ENCODE measurements at places on chromosomes 16 and 17.

DNA sequence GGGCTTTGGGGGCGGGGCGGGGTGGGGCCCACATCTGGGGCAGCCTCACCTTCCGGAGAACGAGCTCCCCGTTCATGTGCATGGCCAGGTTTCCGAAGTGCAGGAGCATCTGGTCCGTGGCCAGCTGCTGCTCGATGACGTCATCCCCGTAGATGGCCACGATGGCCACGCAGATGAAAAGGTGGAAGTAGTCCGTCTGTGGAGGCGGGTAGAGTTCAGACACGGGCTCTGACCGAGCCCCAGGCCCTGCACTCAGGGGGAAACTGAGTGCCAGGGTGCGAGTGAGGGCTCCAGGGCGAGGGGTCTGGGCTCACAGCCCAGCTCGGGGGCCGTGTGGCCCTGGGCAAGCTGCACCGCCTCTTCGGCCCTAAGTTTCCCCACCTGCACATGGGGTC is 93.7 kb downstream of the TBC1D16 start:
- no peaks in the 10 kb centered on the region for H3K27me3 ChIP-seq
- H3K4me1 ChIP-seq, result peaks cover 2% of the 10 kb centered on the region
- no peak overlapping the region for H3K4me3 ChIP-seq
- DNase-seq, result no peak
- H3K27ac ChIP-seq, result no peak overlapping the region

DNA sequence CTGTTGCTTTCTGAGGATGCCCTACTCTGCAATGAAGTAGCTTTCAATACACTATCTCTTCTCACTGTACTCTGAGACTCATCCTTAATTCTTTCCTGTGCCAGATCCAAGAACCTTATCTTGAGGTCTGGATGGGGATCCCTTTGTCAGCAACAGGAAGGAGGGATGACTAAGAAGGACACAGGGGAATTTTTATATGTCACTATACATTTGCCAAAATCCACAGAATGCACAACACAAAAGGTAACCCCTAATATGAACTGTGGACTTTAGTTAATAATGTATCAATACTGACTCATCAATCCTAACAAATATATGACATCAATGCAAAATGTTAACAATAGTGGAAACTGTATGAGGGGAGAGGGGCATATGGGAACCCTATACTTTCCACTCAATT is 4.7 kb upstream of the RBBP6 start:
- no peaks in the 10 kb centered on the region for H3K36me3 ChIP-seq
- no peaks in the 10 kb centered on the region for H3K27me3 ChIP-seq
- H3K4me1 ChIP-seq, result peaks cover 2% of the 10 kb centered on the region
- DNase-seq, result no peak
- H3K27ac ChIP-seq, result no peak overlapping the region

DNA sequence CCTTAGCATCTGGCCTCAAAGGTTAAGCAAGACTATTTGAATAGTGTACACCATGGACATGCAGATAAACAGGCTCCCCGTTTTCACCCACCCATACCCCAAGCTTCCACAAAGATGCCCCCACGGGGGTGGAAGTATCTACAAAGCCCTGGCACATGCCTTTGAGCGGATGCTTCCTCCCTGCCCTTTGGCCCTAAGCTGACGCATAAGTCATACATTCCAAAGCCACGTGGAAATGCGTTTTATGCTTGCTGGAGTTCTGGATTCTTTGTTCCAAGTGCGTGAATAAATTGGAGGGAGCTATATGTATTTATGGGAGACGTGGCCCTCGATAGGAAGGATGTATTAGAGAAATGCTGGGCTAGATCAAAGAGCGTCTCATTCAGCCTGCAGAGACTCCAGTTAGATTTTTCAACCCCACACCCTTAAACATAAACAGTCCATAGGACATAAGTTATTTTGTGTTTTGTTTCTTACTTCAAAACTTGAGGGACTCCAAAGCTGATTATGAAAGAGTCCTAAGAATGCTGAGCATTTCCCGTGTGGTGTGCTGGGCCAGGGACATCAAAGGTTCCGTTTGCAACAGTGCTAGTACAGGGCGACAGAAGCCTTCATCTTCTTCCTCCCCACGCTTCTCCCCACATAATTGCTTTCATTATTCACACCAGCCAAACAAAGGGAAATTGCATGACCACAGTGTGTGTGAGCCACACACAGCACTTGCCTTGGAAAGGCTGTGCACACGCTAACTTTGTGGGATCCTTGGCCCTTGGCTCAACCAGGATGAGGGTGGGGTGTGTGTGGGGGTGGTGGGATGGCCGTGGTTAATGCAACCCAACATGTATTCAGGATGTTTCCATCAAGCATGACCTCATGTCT is 73.6 kb downstream of the WIPI1 start:
- H3K27ac ChIP-seq, result peak overlapping the region; percentile 45
- H3K4me3 ChIP-seq, result no peak overlapping the region
- H3K27me3 ChIP-seq, result no peaks in the 10 kb centered on the region

DNA sequence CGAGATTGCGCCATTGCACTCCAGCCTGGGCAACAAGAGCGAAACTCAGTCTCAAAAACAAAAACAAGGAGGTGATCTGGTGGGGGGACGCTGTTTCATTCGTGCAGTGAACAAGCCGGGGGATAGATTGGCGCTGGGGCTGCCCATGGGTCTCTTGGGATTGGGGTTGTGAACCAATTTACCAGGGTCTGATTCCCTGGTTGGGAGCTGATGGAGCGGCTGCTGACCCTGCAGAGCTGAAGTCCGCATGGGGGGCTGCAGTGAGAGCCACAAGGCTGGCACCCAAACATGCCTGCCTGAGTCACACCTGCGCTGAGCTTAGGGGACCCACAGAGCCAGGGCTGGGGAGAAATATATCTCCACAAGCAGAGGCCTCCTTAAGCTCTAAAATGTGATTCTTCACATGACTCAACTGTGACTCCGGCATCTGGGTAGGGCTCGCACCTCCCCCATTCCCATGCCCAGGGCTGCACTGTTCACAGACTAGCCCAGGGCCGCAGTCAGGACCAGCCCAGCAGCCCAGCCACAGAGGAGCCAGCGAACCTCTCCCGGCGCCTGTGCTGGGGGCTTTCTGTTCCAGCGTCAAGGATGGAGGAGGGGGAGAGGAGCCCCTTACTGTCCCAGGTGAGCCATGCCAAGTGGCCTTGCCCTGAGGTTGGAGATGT is 5.0 kb downstream of the TSPAN10 start:
- H3K36me3 ChIP-seq, result no peaks in the 10 kb centered on the region
- no peaks in the 10 kb centered on the region for H3K27me3 ChIP-seq
- no peak overlapping the region for H3K27ac ChIP-seq
- H3K4me1 ChIP-seq, result peaks cover 9% of the 10 kb centered on the region
- H3K4me3 ChIP-seq, result no peak overlapping the region
- peak; percentile 72 for DNase-seq

GRCh38 chr16:19283637-19284036 is 1.9 kb upstream of the CLEC19A start:
- H3K27me3 ChIP-seq, result no peaks in the 10 kb centered on the region
- no peak overlapping the region for H3K4me3 ChIP-seq
- no peak for DNase-seq
- no peak overlapping the region for H3K27ac ChIP-seq
- no peaks in the 10 kb centered on the region for H3K4me1 ChIP-seq
- no peaks in the 10 kb centered on the region for H3K36me3 ChIP-seq

- no peaks in the 10 kb centered on the region for H3K36me3 ChIP-seq
- no peaks in the 10 kb centered on the region for H3K4me1 ChIP-seq
- H3K27me3 ChIP-seq, result no peaks in the 10 kb centered on the region
- DNase-seq, result no peak
- H3K4me3 ChIP-seq, result no peak overlapping the region
These were observed 1748.9 kb downstream of the TP53TG3F start for GRCh38 chr16:35208001-35208935.

GRCh38 chr17:77354420-77354669 is 213.6 kb downstream of the SEC14L1 start:
- no peak overlapping the region for H3K4me3 ChIP-seq
- no peaks in the 10 kb centered on the region for H3K4me1 ChIP-seq
- no peak for DNase-seq
- no peaks in the 10 kb centered on the region for H3K27me3 ChIP-seq

GRCh38 chr16:25184771-25185170 is 32.0 kb upstream of the AQP8 start:
- H3K27me3 ChIP-seq, result no peaks in the 10 kb centered on the region
- H3K27ac ChIP-seq, result no peak overlapping the region
- no peak overlapping the region for H3K4me3 ChIP-seq
- no peak for DNase-seq
- H3K4me1 ChIP-seq, result no peaks in the 10 kb centered on the region

DNA sequence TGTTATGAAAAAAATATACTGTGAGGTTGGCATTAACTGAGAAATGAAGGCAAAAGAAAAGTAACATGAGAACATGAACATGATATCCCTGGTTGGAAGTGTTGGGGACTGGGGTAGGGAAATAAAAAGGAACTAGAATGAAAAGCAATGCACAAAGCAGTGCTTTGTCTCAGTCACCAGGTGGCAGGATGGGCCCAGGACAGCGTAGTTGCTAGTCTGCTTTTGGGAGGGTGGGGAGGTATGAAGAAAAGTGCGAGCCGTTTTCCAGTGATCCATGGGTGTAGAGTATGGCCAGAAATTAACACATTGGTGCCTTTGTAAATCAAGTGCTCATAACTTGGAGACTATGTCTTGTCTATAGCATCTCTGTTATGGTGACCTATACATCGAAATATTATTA is 662.5 kb upstream of the SALL1 start:
- no peaks in the 10 kb centered on the region for H3K4me1 ChIP-seq
- no peaks in the 10 kb centered on the region for H3K27me3 ChIP-seq
- H3K27ac ChIP-seq, result no peak overlapping the region
- no peak for DNase-seq

DNA sequence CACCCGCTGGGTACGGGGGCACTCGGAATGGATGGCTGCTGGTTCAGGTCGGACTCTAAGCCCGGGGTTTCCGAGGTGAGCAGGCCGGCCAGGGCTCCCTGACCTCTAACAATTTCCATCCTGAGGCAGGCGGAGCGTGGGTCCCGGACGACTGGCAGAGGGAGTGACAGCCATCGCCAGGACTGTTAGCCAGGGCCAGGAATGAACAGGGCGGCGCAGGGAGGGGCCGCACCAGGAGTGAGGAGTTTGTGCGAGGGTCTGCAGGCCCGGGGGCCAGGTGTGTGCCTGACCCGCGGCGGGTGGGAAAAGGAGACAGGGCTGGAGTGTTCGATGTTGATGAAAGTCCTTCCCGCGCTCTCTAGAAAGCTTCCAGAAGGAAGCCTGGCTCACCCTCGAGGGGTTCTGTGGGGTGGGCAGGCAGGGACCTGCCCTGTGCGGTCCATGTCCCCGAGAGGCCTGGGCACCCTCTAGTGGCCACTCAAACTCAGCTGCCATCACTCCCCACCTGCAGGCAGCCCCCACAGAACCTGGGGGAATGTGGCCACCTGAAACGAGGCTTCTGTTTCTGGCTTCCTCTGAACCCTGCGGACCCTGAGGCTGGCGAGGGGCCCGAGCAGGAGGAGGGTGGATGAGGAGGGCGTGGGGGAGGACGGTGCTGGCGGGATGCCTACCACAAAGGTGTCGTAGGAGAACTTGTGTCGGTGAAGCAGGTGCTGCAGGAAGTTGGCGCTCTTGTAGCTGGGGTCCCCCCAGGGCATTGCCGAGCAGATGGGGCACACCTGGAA is 8.2 kb downstream of the RNF166 start:
- no peaks in the 10 kb centered on the region for H3K27me3 ChIP-seq
- H3K36me3 ChIP-seq, result peaks cover 27% of the 10 kb centered on the region
- H3K4me1 ChIP-seq, result no peaks in the 10 kb centered on the region
- H3K4me3 ChIP-seq, result no peak overlapping the region
- H3K27ac ChIP-seq, result no peak overlapping the region

All from trophoblast cell (in vitro differentiated cells and primary cell).